ENCODE measurements at places on chromosomes 13 and 19.

DNA sequence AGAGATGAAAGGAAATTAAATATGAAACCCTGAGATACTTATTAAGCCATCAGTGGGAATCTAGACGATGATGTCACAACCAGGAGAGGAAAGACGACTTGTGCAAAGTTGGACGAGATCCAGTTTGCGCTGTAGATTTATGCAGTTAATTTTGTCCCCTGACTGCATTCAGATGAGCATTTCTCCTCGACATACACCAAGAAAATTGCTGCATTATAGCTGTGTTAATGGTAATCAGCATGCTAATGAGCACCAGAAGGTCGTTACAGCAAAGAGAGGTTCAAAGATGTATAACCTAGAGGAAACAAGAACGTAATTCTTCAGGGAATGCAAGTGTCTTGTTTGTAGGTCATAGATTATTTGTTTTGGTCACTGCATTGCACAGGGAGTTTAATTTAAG lies 371.7 kb downstream of the RBM26 start:
- no peak for DNase-seq

GRCh38 chr13:110388108-110388943 lies 81.2 kb downstream of the COL4A2 start:
- no peak for DNase-seq

DNA sequence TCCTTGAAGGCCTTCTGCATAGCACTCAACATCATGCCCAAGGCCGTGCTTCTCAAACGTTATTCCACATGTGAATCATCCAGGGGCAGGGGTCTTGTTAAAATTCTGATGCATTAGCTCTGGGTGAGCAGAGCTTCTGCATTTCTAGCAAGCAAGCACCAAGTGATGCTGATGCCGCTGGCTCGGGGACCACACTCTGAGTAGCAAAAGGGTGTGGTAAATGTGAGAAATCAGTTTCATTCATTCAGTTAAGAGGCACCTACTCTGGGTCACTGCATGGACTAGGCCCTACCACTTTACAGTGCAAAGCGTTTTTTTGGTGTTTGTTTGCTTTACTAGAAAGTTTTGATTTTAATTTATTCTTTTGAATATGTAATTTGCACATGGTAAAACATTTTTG lies 7.2 kb downstream of the KRTDAP start:
- DNase-seq, result no peak

DNA sequence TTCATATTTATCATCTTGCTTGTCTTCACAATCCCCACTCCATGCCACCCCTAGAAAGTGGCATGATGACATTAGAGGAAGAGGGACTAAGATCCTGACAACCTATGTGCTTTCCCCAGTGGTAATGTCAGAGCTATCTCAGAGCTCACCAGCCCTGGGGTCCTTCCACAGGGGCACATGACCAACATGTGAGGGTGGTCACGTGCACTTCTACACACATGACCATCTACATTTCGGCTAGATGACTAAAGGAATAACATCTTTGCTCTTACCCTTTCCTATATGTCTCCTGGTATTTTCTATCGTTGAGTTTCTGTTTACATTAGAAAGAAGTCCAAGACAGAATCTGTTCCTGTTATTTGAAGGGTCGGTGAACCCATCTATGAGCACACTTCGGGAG lies 46.2 kb downstream of the RFXAP start:
- DNase-seq, result no peak
